MG63 (cell line): ENCODE measurements at places on chromosomes 4 and X.

DNA sequence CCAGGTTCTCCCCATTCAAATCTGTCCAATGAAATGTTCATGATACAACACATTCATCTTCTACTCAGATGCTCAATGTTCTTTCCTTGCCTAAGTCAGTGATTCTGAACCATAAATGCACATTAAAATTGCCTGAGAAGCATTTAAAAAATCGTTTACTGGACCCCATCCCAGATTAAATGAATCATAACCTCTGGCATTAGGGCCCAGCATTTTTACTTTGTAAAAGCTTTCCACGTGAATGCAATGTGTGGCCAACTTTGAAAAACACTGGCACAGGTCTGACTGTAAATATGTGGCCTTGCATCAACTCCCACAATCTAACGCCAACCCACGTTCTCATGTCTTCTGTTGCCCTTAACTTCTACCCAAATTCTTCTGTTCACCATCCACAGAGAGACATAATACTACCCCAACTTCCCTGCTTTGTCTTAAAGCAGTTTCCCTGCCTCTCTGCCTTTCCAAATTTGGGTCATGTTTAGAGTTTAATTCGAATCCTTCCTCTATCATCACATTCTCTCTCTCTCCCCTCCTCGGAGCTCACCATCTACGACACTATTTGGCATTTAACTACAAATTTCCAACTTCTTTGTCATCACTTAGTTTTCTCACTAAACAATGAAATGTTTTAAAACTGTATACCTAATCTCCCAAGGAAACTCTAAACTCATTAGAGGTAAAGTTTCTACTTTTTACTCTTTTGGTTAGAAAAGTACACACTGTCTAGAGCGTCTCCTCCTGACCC, 78.7 kb downstream of the PRKG2 start:
- DNase-seq, result peak; percentile 75

DNA sequence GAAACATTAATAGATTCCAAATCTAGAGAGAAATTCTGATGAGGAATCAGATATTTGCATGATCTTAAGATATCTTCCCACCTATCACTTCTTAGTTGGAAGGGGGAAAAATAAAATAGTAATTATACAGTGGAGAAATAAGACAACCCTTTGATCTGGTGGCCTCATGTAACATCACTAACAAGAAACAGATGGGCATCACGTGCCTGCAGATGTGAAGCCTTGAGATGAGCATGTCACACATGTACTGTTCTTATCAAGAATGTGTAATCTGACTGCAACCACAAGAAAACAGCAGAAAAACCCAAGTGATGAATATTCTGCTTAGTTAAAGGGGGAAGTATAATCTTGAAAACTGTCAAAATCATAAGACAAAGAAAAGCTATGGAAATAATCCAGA, 31.4 kb upstream of the NKX6-1 start:
- DNase-seq, result no peak

GRCh38 chr4:67593741-67594175, 35.2 kb downstream of the STAP1 start:
- no peak for DNase-seq

DNA sequence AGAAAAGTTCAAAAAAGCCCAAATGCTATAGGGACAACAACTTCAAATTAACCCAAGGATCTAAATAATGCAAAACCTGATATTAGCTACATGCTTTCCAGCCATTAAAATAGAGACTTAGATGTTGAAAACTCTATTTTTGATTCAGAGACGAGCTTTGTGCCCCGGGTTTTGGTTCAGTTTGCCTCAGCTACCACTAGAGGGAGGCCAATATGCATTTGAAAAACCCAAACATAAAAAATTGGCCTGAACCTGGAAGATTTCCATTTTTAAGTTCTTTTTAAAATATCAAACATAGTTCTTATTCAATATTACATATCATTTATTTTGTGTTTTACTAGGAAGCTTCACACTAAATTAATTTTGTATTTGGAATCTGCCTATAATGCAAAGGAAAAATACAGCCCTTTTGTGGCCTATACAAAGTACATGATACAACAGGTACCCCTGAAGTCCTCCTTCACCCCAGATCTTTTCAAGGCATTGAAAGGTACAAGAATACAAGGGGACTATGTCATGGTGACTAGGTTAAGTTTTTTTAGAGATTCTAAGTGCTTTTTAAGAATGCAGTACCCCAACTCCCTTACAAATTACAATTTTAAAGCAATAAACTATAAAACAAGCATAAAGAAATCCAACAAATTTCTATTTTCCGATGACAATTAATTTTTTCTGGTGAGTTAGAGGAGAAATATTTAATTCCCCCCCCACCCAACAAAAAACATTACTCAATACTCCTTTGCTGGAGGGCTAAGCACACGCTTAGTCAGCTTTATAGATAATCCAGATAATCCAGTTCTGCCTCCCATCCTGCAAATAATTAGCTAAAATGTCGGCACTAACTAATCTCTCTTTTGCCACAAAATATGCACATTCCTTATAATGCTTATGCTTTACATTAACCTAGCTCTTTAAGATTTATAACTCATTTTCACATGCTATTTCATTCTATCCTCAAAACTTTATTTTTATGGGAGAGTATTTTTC, 97.7 kb upstream of the PTPN13 start:
- peak; percentile 2 for DNase-seq

DNA sequence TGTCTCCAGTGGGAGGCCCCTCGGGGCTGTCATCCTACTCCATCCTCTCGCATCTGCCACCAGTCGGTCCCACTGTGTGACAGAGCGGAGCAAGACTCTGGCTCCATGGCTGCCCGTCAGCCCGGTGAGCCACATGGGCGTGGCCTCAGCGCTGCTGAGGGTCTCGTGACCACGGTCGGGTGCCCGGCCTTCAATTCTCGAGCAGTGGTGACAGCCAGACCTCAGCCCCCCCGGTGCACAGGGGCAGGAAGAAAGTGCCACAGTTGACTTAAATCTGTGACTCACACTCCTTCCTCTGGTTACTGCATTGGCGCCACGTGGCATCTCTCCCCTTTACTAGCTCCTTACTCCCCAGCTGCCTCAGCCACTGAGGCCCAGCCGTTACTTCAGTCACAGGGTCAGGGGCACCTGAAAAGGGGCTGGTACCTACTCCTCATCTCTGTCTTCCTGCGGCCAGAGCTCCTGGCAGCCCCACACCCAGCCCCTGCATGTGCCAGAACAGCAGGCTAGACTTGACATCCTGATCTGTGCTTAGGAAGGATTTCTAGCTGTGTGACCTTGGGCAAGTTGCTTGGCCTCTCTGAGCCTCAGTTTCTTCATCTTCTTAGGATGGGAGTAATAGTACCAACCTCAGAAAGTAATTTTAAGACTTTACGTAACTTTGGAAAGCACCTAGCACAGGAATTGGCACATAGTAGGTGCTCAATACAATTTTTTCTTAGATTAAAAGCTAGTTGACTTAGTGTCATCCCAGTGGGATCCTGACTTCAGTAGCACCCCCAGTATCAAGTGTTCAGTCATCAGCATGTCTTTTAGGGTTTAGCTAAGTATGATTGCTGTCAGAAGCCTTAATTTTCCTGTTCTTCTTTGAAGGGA, 66.1 kb downstream of the TNIP2 start:
- DNase-seq, result no peak

- no peak for DNase-seq
Measured at GRCh38 chr4:92629302-92629701, 325.5 kb downstream of the GRID2 start.

DNA sequence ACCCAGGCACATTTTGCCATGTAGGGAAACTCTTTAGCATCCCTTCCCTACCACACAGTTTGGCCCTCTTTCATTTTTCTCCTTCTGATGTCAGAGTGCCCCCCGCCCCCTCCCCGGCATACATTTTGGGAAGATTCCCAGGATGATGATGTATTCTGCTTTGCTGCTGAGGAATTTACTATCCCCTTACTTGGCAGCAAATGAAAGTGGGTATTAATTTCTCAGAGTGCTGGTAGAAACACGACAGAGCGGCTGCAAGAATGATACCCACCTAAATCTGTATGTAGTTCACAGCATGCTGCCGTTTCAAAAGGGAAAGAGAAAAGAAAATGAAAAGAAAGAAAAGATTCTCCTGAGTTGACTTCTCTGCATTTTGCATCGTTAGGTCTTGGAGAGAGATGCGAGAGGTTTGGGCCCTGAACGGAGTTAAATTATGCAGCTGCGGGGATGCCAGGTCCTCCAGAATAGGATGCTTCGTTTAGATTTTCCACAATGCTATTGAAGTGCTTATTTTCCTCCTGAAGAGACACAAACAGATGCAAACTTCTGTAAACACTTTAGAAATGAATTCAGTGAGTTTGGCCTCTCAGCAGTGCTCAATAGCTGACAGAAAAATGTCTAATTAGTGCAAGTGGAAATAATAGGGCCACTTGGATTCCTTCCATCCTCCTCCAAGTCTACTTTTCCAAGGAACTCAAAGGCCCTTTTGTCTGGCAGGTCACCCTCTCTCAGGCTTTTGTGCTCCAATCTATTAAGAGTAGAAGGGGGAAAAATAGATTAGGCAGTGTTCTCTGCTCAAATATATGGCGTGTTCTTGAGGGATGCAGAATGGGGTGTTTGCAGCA, 106.2 kb downstream of the ALPK1 start:
- DNase-seq, result peak; percentile 1

DNA sequence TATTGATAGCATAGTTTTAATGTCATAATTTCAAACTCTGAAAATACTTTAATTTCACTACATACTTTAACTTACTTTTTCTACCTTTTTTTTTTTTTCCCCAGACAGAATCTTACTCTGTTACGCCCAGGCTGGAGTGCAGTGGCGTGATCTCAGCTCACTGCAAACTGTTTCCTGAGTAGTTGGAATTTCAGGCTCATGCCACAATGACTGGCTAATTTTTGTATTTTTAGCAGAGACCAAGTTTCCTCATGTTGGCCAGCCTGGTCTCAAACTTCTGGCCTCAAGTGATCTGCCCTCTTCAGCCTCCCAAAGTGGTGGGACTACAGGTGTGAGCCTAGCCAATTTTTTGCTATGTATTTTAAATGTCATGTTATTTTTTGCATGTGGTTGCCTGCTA, 741.6 kb downstream of the TRAM1L1 start:
- DNase-seq, result no peak

GRCh38 chr4:12414181-12414812, 985.6 kb upstream of the HS3ST1 start:
- no peak for DNase-seq

DNA sequence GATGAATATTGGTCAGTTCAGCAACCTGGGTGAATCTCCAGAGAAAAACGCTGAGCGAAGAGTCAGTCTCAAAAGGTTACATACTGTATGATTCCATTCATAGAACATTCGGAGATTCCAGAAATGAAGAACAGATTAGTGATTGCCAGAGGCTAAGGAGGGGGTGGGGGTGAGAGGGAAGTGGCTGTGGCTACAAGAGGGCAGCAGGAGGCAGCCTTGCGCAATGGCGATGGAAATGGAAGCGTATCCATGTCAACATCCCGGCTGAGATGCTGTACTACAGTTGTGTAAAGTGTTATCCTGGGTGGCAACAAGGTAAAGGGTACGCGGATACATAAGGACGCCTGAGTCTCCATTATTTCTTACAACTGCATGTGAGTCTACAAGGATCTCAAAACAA, 18.0 kb downstream of the LYAR start:
- DNase-seq, result no peak

GRCh38 chrX:68363984-68364383, 69.3 kb downstream of the OPHN1 start:
- DNase-seq, result no peak

DNA sequence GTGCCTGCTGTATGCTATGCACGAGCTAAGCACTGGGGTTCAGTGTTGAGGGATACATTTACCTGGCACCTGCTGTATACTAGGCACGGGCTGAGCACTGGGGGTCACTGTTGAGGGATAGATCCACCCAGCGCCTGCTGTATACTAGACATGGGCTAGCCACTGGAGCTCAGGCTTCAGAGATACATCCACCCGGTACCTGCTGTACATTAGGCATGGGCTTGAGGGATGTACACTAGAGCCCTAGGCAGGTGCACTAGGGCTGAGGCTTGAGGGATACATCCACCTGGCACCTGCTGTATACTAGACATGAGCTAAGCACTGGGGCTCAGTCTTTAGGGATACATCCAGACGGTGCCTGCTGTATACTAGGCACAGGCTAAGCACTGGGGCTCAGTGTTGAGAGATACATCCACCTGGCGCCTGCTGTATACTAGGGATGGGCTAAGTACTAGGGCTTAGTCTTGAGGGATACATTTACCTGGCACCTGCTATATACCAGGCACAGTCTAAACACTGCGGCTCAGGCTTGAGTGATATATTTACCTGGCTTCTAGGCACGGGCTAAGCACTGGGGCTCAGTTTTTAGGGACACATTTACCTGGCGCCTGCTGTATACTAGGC, 92.7 kb downstream of the ADRA2C start:
- no peak for DNase-seq

- no peak for DNase-seq
Measured at GRCh38 chr4:107578321-107578720, 141.7 kb downstream of the PAPSS1 start.

GRCh38 chr4:172899861-172900260, 268.8 kb upstream of the GALNT7 start:
- no peak for DNase-seq

DNA sequence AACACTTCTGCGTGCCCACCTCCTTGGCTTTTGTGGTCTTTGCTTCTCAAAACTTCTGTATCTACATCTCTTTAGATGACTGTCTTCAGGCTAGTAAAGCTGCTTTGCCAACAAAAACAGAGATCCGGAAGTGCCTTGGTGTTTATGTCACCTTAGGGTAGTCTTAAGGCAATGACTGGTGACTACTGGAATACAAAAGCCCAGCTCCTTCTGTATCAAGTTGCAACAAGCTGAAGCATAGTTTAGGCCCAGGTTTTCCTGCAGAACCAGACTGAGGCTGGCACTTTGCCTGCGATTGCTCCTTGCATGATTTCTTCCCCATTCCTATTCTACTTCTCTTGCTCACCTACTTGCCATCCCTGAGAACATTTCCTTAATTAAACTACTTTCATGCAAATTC, 333.8 kb downstream of the DMD start:
- DNase-seq, result peak; percentile 35

GRCh38 chr4:151675411-151675971, 85.3 kb downstream of the GATB start:
- no peak for DNase-seq

GRCh38 chrX:155022585-155022984, at the start of gene F8:
Gene F8 (minus strand): TSS chrX:155022723. CDS start chrX:155022552, 171 bp downstream.
- DNase-seq, result no peak

DNA sequence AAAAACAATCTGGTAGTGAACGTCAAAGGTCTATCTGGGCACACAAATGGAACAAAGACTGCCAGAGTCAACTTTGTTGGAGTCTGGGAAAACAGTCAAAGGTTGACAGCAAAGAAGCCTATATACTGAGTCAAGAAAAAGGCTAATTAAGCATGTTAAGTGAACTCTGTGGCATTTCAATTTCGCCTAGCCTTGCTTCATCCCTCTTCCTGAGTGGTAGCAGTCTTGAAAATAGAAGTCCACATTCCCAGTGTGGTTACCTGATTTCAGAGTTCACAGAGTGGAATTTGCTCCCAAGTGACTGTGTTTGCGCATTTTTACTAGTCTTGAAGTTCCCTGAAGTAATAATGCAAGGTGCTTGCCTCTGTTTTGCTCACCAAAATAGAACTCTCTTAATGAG, 760.0 kb downstream of the FSTL5 start:
- no peak for DNase-seq

- no peak for DNase-seq
Measured at GRCh38 chr4:89563431-89563830, 255.8 kb upstream of the GPRIN3 start.

- no peak for DNase-seq
Measured at GRCh38 chr4:119237642-119238041, 25.1 kb downstream of the USP53 start.

GRCh38 chr4:143653031-143653430, 47.4 kb downstream of the FREM3 start:
- DNase-seq, result no peak

- DNase-seq, result no peak
Measured at GRCh38 chr4:152719801-152720556, 40.2 kb upstream of the TMEM154 start.

- peak; percentile 79 for DNase-seq
Measured at GRCh38 chrX:45710081-45710801, 509.6 kb upstream of the DIPK2B start.
